Epithelial cell of proximal tubule (primary cell): ENCODE measurements at places on chromosomes 3 and 15. TPM values are rescaled to one million over a fixed set of nuclear protein-coding genes. Genes with fewer than 3 reads are reported as not detected.

DNA sequence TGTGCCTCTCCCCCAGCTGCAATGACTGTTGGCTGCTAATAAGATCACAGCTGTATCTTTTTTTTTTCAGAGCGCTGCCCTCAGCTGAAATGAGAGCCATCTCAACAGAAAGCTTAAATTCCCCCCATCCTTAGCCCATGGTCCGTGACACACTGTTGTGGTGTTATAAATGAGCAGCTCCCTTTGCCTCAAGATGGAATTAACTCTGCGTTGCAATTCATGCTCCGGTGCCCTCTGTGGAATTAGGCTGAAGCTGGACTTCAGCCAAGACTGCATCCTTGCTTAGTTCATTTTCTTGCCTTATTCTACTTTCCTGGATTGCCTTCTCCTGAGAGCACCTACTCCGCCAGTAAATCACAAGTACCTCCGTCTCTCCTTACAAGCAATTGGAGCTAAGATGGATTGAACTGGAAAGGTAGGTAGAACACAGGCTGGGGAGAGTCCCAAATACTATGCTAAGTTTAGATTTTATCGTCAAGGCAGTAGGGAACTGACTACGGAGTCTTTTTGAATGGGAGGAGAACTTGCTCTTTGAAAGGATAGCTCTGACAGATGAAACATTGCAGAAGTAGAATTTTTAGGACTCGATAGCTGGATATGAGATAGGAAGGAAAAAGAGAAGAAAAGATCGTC is 39.0 kb upstream of the THRB start:
- DNase-seq, result peak; percentile 16

DNA sequence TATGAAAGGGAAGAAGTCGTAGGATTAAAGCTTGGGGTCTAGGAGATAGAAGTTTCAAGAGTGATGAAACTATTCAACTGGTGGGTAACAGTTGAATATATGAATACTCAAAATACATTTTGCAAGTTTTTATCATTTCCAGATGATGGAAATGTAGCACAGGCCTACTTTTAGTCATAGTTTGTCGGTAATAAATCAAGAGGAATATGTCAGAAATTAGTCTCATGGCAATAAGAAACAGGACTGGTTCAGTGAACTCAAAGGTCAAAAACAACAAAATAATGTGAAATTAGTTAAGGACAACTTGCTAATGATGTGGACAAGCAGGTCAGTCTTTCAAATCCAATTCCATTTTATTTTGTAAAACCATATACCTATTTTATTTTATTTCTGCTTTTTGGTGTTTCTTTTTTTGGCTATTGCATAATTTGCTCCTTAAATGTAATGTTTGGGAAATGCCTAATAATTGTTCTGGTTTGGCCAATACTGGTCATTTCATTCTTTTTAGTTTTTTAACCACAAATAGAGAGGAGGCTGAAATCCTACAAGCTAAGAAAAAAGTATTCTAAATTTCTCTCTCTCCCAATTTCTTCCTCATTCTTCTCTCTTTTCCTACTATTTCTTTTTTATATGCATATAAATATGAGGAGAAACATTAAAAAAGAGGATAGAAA is 195.2 kb upstream of the ARHGEF26 start:
- DNase-seq, result no peak

- DNase-seq, result no peak
These were observed 111.7 kb downstream of the FOXB1 start for GRCh38 chr15:60115579-60116380.

- DNase-seq, result no peak
These were observed 18.5 kb downstream of the PATL2 start for GRCh38 chr15:44692659-44693058.

GRCh38 chr3:119376758-119377157 is 82.6 kb downstream of the ARHGAP31 start:
- DNase-seq, result no peak

- DNase-seq, result no peak
These were observed 6.0 kb upstream of the GRAMD1C start for GRCh38 chr3:113832477-113833164.

Gene ZPLD1
- total RNA-seq, result 0.07 and 0.69 TPM in 2 replicates

DNA sequence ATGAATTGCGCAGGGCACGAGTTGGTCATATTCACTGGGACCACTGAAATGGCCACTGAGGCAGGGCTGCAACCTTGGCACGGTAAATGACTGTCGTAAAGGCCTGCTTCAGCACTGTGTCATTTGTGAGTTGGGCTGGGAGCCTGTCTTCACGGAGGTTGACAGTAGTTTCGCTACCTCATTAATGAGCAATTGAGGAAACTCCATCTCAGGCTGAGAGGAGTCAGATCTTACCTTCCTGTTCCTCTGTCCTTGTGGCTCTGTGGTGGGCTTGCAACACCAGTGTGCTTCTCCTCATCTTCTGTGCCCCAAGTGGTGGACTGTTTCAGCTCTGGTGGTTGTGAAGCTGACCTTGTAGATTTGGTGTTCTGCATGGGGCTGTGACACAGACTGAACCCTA is 80.1 kb upstream of the EIF1B start:
- no peak for DNase-seq

GRCh38 chr3:12159227-12159601 is 502 bp upstream of the TIMP4 start:
- DNase-seq, result no peak

DNA sequence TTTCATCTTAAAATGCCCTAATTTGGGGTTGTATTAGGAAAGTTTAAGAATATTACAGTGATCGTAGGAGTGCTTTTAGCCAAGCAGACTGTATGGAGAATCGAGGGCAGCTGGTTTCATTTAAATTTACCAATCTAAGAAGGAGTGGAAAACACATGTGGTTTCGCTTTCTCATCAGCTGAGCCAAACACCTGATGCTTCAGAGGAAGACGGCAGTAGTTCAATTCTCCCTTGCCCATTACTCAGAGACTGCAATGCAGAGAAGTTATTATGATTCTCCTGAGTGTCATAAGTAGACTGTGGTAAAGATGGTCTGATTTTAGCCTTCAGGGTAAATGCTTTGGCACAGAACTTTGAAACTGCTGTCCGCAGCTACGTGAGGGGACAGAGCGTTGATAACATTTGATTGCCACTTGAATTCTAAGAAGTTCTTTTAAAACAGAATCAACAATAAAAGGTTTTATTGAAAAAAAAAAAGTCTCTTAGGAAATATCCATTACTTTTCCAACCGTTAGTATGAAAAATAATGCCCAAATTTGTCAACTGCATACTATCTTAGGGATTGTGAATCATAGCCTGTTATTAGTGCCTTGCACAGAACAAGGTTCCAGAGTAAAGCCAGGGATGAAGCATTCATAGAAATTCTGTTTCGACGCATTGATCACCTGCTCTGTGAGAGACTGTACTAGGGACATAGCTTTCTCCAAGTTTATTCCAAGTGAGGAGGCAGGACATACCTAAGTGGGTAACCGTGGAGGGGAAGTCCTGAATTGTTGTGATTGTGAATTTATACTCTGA is 25.6 kb downstream of the LYSMD4 start:
- no peak for DNase-seq

Gene BOC
- total RNA-seq, result 1.0 and 3.5 TPM in 2 replicates

Gene GCSAM
- total RNA-seq, result not detected in 2 replicates

DNA sequence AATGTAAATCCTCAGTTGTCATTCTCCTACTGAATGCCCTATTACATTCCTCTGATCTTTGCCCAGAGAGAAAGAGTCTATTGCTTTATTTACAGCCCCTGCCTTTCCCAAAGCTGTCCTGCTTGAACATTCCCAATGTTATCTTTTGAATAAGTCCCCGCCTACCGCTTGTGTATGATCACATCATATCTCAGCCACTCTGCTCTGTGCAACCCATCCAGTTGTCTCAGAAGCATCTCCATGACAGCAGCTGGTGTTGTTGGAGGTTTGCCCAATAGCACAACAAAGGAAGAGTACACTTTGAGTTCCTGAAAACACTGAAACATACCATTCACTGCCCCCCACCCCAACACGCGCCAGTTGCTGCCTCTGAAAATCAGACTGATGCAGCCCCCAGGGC is 22.0 kb upstream of the FAM3D start:
- DNase-seq, result no peak

- no peak for DNase-seq
These were observed 995.3 kb downstream of the OTOL1 start for GRCh38 chr3:162491952-162492351.

DNA sequence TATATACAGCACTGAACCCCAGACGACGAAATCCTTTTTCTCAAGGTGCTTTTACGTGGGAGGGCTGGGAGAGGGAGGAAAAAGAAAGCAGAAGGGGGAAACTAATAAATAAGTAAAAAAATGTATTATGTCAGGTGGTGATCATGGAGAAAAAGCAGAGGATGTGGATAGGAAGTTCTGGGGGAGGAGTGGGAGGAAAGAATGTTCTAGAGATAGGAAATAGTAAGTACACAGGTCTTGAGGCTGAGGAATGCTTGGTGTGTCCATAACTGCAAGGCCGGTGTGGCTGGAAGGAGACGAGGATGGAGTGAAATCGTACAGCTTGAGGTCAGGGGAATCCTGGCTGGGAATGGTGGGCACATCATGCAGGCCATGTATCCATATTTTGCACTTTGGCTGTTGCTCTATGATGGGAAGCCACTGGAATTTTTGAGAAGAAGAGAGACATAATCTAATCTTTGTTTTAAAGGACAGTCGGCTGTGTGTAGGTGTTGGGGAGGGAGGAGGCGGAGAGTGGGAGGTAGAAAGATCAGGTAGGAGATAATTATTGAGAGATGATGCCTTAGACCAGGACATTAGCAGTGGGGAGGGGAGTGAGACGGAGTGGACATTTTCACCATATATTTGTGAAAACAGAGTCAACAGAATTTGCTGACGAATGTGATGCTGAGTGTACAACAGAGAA is 1.8 kb upstream of the UBE2E2 start:
- no peak for DNase-seq

- DNase-seq, result no peak
These were observed 74.2 kb downstream of the RFTN1 start for GRCh38 chr3:16439163-16439847.

- DNase-seq, result no peak
These were observed 95.2 kb downstream of the NUP210 start for GRCh38 chr3:13324835-13325501.

- no peak for DNase-seq
These were observed 44.0 kb downstream of the KBTBD12 start for GRCh38 chr3:127959041-127959440.

DNA sequence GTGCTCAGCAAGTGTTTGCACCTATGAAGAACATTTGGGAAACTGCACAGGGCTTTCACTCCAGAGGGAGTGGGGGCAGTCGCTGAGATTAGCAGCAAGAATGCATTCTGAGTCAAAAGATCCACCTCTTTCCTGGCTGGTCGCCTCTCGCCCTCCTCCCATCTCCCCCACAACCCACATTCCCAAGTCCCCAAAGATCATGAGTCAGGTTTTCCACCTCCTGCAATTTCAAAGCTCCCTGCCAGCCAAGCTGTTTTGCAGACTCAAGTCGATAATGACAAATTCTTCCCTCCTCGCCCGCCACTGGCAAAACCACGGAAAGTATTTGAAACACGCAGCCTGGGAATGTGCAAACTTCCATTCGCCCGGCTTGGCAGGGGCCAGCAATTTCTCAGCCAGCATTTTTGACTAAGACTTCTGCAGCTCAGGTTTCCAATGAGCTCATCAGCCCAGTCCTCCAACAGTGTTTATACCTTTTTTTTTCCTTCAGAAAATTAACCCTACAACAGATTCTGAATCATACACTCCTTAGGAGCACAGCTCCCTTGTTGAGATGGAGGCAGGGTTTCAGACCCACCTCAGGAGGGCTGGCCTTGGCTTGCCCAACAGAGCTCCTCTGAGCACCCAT is 181.4 kb downstream of the SMAD6 start:
- DNase-seq, result peak; percentile 100

GRCh38 chr3:151446002-151446340 is 14.9 kb downstream of the IGSF10 start:
- DNase-seq, result no peak
